ENCODE measurements at places on chromosomes 1 and 21. TPM values are rescaled to one million over a fixed set of nuclear protein-coding genes. Genes with fewer than 3 reads are reported as not detected.

KRTAP20-3 gene
- total RNA-seq = not detected

CLIC6 gene
- 0.44 TPM for total RNA-seq

C1orf116 gene
- total RNA-seq = not detected

POMGNT1 gene
- 56.4 TPM for total RNA-seq

SYCP1 gene
- not detected for total RNA-seq

LEFTY2 gene
- total RNA-seq = not detected

JAM2 gene
- 1.4 TPM for total RNA-seq

OR2L8 gene
- not detected for total RNA-seq

APCS gene
- not detected for total RNA-seq

COL24A1 gene
- not detected for total RNA-seq

SPOCD1 gene
- total RNA-seq = not detected

SHE gene
- total RNA-seq = not detected

CYP4A11 gene
- not detected for total RNA-seq

TRABD2B gene
- total RNA-seq = not detected

SYDE2 gene
- 3.3 TPM for total RNA-seq

GJA4 gene
- total RNA-seq = not detected

GSTM1 gene
- not detected for total RNA-seq

S100A5 gene
- total RNA-seq = 1.5 TPM

ANKRD65 gene
- total RNA-seq = not detected

NUDT17 gene
- total RNA-seq = 2.2 TPM

RGS13 gene
- total RNA-seq = 0.07 TPM

STUM gene
- total RNA-seq = not detected

NMNAT2 gene
- total RNA-seq = not detected

Data from CD8-positive, alpha-beta memory T cell (primary cell).